ENCODE measurements at places on chromosomes 2 and 18.

DNA sequence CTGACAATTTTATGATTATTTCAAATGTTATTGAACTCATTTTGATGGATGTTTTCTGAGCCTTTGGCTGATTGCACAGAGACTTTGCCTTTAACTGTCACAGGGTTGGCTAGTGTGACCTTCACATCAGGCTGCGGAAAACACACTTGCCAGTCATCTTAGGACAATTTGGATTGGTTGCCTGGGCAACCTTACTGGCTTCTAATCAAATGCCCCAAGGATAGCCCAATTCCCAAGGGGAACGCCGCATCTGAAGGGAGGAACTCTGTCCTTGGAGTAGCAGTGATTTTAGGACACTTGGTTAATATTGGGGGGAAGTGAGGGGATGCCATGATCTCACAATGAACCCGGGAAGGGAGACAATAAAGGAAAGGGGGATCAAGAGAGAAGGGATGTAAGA is 29.5 kb downstream of the OSBPL6 start:
- no peak for DNase-seq

GRCh38 chr2:30628341-30628740 is 178.9 kb downstream of the CAPN13 start:
- DNase-seq = no peak

DNA sequence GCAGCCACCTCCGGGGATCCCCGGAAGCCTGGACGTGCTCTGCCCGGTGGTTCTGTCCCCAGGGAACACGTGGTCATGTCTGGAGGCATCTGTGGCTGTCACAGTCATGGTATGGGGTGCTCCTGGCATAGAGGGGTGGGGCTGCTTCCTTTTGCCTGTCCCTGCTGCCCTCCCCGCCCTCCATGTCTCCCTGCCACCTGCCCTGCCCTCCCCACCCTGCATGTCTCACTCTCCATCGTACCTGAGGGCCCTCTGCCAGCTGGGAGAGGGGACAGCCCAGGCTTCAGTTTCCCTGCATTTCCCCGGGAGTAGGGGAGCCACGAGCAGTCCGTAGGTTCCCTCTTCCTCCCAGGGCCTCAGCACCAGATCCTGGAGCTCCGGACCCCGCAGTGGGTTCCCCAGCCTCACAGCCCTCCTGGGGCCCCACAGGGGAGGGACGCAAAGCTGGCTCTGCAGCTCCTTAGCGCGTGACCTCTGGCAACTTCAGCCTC is 90.0 kb upstream of the CTDP1 start:
- no peak for DNase-seq

DNA sequence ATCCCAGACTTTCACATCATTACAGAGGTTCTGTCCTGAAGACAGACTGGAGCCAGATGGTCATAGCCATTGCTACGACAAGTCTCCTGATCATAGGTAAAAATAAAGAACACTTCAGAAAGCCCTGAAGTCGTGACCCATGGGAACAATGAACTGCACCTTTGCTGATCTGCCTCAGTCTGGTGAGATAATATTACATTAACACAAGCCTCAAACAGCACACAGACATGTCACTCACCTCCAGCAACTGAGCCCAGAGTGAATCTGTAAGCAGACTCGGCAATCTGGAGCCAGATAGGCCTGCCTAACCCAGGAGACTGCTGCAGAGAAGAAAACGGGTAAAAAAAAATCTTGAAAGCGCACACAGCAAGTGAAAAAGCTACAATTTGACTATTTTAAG is 79.2 kb downstream of the SLC25A12 start:
- DNase-seq = no peak

DNA sequence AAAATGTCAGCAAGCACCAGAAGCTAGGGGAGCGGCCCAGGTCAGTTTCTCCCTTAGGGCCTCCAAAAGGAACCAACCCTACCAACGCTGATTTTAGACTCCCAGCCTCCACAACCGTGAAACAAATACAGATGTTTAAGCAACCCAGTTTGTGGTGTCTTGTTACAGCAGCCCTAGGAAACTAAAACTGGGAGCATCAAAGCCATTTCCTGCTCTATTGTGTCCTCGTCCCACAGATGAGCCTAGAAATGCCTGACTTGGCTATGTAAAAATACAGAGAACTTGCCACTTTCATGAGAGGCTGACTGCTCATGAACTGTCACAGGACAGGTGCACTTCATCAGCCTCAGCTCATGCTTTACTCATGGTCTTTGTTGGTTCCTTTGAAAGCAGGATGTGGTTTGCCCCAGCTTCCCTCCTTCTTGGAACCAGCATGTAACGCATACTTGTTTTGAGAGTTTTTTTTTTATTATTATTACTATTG is 97.6 kb upstream of the SLC39A10 start:
- DNase-seq = no peak

GRCh38 chr2:15982285-15983044 is 42.1 kb downstream of the MYCN start:
- no peak for DNase-seq
